ENCODE measurements at places on chromosomes 1 and 21.

DNA sequence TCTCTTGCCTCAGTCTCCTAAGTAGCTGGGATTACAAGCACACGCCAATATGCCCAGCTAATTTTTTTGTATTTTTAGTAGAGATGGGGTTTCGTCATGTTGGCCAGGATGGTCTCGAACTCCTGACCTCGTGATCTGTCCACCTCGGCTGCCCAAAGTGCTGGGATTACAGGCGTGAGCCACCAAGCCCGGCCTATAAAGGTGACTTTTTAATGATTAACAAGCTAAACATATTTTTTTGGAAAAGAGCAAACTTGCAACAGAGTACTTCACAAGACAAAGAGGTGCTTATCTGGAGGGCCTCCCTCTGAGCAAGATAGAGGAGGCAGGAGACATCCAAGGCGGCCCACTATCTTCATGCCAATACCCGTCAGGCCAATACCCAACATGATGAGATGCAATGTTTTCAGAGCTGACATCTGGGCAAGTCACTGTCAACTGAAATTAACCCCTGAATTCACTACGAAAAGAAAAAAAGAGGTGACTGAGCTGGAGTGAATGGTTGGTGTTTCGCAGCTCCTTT lies 10.5 kb downstream of the BCAR3 start:
- DNase-seq = no peak

DNA sequence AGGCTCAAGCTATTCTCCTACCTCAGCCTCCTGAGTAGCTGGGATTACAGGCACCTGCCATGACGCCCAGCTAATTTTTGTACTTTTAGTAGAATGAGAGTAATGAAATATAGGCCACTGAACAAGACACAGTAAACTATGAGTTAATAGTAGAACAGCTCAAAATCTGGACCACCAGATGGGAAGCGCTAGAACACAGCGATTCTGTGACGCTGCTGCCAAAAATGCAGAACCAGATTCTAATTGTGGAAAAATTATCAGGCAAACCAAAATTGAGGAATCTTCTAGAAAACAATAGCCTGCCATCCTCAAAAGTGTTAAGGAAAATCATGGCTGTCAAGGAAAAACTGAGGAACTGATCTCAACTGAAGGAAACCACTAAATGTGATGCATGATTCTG lies 111.4 kb upstream of the TIAM1 start:
- no peak for DNase-seq

- DNase-seq = no peak
Observed at GRCh38 chr1:72412286-72412685, 129.9 kb upstream of the NEGR1 start.

- no peak for DNase-seq
Observed at GRCh38 chr1:220137019-220137786, 43.3 kb downstream of the IARS2 start.

DNA sequence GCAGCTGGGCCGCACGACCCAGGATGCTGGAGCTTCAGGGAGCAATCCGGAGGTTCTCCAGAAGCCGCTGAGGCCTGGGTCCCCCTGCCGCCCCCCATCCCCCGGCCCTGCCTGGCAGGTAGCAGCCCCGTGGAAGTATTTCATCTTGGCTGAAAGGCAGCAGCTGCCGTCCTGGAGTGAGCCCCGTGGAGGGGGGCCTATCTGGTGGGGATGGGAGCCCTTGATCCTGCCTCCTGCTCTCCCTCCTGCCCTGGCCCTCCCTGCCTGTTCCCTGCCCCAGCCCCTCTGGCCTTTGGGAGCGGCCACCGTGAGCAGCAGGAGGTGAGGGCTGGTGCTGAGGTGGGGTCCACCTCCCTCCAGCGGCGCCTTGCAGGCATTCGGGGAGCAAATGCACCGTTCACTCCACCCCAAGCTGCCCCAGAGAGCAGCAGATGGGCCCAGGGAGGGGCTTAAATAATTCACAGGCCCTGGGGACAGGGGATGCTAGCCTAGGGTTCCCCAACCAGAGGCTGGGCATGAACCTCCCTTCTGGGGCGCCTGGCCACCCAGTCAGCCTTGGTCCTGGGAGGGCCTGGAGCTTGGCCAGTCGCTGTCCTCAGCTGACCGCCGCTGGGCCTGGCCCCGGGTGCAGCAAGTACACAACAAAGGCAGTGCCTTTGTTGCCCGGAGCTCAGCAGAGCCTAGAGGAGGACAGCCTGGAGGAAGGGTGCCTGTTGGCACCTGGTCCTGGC lies 23.7 kb upstream of the PLCH2 start:
- no peak for DNase-seq

- no peak for DNase-seq
Observed at GRCh38 chr1:221781102-221781755, 39.3 kb upstream of the DUSP10 start.

DNA sequence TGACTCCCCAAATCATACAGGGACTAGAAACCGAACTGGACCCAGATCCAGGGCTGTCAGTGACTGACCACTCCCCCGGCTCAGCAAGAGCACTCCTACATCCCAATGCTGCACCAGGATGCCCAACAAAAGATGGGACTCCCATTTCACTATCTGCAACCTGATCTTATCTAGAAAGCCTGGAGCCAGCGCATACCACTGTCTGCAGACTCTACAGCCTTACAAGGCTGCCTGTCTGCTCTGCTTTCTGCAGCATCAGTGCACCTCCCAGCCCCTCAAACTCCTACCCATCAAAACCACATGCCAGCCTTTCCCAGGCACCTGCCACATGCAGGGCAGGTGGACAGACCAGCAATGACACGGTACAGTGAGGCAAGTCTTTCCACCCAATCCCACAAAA lies 52.2 kb downstream of the SSBP3 start:
- no peak for DNase-seq

DNA sequence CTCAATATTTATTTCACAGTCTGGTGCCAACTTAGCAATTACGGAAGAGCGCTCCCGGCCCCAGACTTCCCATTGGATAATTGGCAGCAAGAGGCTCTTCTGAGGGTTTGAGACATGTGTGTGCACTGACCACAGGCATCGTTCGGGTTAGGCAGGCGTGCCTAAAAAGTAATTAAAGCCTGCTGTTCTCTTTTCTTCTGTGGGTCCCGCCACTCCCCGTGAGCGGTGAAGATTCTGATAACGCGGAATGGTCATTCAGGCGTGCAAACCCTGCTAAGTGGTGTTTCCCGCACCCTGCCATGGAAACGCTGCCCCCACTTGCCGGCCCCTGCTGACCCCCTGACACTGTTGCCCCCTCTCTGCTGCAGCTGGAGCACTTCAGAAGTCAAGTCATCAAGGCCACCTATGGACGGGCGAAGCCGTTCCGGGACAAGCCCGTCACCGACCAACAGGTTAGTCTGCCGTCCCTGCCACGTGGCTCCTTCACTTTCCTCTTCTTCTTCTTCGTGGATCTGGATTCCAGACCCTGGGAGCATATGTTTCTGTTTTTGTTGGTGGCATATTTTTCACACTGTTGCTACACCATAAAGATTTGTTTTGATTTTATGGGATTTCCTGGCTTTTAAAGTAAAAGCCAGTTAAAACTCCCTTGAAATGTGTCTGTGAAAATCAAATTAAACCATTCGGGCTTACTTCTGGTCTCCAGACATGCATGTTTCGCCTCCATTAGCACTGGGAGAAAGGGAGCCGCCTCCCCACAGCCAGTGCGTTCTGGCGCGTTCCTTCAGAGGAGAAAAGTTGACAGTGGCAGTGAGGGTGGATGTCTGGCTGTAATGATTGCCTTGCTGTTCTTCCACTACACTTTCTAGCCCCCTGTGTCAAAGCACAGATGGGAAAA lies 79.9 kb downstream of the FHAD1 start:
- DNase-seq = no peak

DNA sequence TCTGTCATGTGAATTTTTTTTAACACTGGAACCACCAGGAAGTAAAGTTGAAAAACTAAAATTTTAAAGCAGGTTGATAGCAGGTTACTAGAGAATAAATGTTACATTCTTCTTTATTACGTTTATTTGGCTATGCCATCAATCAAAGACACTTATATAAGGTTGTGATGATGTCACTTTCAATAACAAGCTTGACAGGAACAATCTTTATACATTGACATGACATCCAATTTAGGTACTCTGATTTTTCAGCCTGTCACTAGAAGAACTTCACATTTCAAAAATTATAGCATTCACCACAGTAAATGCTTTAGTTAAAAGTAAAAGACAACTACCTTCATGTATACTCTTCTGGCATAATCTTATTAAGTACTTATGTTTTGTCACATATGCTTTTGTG lies 696.8 kb upstream of the NCAM2 start:
- no peak for DNase-seq

DNA sequence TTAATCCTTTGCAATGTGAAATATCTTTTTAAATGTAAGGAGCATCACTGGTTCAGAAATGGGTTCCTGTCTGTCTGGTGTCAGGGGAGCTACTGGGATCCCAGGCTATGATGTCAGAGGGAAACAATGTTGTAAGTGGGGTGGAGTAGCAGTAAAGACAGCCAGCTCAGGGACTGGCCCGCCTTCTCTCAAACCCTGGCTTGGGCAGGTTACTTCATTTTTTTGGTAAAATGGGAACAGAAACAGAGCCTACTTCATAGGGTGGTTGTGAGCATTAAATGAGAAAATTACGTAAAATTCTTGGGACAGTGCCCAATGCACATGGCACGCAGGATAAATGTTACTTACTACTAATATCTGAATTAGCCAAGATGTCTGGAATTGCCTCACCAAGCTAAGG lies 30.7 kb upstream of the IL20 start:
- DNase-seq = no peak

DNA sequence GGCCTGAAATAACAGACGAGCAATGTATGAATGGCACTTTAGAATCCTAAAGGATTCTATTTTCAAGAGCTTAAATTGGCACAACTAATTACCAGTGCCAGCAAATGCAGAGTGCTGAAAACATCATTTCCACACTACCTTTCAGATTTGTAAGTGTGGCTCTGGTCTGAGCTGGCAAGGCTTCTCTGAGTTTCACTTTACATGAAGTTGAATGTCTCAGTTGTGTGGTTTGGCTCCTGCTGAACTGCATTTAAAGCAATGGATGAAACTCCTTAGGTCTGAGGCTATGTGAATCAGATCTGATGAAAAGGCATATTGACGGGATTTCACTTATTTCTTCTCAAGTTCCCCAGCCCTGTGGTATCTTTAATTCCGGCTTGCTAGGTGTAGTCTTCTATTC lies 114.8 kb upstream of the PTGFR start:
- DNase-seq = no peak

Measured in stimulated activated CD8-positive, alpha-beta memory T cell treated with anti-CD3 and anti-CD28 coated beads, Interleukin-15, amount 100 ng/mL, for 48 hours (primary cell).